ENCODE measurements at places on chromosomes 5 and 9.

DNA sequence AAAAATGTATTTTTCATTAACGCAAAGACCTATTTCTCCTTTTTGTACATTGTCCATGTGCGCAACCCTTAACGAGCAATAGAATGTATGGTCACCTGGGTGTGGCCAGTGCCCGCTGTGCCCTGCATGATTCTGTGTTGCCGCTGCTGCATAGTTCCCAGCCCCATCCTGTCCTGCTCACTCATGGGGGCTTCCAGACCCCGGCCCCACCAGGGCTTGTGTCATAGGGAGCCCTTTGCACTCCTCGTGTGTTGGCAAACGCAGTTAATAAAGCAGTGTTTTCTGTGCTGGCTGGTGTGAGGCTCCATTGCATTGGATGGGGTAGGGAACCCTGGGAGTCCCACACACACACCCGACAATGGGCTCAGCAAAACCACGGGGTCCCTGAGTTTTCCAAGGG, 49.7 kb downstream of the SAR1B start:
- no peak overlapping the region for H3K27ac ChIP-seq
- H3K4me1 ChIP-seq: peaks cover 16% of the 10 kb centered on the region
- DNase-seq: no peak
- H3K27me3 ChIP-seq: no peaks in the 10 kb centered on the region
- H3K36me3 ChIP-seq: peaks cover 28% of the 10 kb centered on the region

DNA sequence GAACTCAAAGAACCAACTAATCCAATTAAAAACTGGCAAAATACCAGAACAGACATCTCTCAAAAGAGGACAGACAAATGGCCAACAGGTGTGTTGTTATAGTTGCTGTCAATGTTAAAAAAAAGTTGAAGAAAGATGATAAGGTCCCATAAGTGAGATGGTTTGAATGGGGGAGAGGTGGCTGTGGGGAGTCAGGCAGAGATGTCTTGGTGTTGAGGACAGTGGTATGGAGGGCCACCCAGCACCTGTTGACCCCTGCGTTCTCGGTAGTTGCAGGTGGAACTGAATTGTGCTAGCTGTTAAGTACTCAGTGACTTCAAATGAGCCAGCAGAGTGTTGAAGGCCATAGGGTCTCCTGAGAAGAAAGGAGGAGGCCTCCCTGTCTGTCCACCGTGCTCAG, 55.9 kb upstream of the PITX1 start:
- no peaks in the 10 kb centered on the region for H3K27me3 ChIP-seq
- no peak for DNase-seq
- H3K4me3 ChIP-seq: no peak overlapping the region
- H3K27ac ChIP-seq: no peak overlapping the region

GRCh38 chr9:115350548-115350947, 232.6 kb upstream of the TNC start:
- no peaks in the 10 kb centered on the region for H3K27me3 ChIP-seq
- no peak for DNase-seq
- H3K4me3 ChIP-seq: no peak overlapping the region
- H3K36me3 ChIP-seq: no peaks in the 10 kb centered on the region
- no peak overlapping the region for H3K27ac ChIP-seq
- H3K4me1 ChIP-seq: no peaks in the 10 kb centered on the region

DNA sequence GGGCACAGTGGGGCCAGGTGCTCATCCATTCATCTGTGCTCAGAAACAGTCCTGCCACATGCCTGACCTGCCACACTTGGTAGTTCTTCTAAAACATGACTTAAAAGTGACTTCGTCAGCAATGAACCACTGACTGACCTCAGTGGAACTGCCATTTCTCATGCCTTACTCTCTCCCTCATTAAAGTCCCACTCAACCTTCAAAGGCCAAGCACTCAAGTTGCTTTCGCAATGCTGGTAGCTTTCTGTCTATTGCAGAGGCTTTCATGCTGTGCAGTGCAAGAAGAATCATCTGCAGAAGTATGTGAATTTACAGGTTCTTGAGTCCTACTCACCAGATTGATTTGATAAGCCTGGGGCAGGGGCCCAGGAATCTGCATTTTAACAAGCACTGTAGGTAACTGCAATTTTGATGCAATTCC, 23.9 kb downstream of the B4GALT1 start:
- no peak overlapping the region for H3K4me3 ChIP-seq
- no peak overlapping the region for H3K27ac ChIP-seq
- no peak for DNase-seq
- H3K36me3 ChIP-seq: no peaks in the 10 kb centered on the region

DNA sequence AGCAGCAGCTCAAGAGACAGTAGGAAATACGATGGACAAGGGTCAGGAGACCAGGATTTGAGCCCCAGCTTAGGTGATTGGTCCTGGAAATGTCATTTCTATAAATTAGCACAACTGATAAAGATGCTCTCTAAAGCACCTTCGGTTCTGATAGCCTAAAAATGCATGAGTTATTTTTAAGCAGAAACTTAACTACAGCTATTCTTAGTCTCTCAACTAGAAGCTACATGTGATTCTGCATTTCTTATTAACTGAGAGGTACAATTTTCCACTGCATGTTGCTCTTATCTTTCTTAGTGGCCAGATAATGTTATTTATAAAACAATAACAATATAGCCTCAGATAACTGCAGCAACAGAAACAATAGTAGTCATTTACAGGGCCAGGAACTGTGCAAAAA, 136.4 kb downstream of the GRIA1 start:
- no peak overlapping the region for H3K4me3 ChIP-seq
- no peaks in the 10 kb centered on the region for H3K36me3 ChIP-seq
- DNase-seq: no peak
- H3K27me3 ChIP-seq: no peaks in the 10 kb centered on the region

GRCh38 chr9:15136646-15137045, 170.4 kb downstream of the TTC39B start:
- peaks cover 12% of the 10 kb centered on the region for H3K4me1 ChIP-seq
- no peaks in the 10 kb centered on the region for H3K27me3 ChIP-seq
- no peaks in the 10 kb centered on the region for H3K36me3 ChIP-seq
- DNase-seq: peak; percentile 68
- H3K4me3 ChIP-seq: no peak overlapping the region
- H3K27ac ChIP-seq: no peak overlapping the region

DNA sequence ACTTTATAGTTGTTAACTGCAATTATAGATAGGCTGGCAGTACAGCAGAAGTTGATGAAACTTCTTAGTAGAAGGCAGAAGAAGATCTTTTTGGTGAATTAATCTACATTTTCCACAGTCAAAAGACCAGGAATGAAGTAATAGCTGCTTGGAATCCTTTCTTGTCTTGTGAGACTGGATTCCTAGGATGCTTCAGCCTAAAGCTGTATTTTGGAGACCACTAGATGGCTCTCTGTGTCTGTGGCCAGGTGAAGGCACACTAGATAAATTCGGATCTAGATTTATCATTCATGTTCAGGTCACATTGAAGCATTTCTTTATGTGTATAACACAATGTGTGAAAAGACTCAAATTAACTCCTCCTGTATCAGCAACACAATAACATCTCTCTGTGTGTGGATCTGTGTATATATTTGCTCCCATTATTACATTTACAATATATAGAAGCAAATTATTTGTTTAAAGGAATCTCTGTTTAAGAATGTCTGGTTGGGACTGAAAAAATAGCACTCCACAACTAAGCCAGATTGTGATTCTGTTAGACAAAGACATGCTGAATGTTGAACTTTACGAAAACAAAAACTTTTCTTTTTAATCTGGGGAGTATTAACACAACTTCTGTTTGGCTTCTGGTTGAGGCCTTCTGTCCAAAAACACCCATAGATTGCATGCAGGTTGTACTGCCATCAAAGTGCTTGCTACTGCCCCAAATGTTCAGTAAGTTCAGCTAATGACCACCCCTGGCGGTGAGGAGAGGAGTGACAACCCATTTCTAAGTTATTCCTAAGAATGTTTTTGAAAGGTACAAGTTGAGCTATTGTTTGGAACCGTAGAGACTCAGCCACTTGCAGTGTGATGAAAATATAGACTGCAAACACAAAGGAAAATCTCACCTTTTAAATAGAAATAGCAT, 10.6 kb downstream of the GRIN3A start:
- no peaks in the 10 kb centered on the region for H3K36me3 ChIP-seq
- no peaks in the 10 kb centered on the region for H3K27me3 ChIP-seq
- peak; percentile 71 for DNase-seq

DNA sequence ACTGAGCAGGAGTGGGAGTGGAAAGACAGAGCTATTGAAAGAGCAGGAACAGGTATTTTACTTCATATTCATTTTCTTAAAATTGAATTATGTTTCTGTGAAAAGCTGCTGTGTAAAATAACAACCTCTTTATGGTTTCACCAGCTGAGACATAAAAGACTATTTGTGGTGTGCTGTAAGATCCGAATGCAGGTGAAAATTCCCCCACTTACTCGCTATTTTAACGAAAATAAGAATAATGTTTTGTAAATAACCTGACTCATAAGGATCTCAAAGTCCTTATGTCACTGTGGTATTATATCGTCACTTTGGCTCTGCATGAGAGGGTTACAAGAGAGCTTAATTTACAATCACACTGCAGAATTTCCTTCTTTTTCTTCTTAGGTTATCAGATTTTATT, 65.3 kb upstream of the NFIB start:
- no peak overlapping the region for H3K4me3 ChIP-seq
- H3K27me3 ChIP-seq: no peaks in the 10 kb centered on the region
- no peak for DNase-seq
- no peak overlapping the region for H3K27ac ChIP-seq

DNA sequence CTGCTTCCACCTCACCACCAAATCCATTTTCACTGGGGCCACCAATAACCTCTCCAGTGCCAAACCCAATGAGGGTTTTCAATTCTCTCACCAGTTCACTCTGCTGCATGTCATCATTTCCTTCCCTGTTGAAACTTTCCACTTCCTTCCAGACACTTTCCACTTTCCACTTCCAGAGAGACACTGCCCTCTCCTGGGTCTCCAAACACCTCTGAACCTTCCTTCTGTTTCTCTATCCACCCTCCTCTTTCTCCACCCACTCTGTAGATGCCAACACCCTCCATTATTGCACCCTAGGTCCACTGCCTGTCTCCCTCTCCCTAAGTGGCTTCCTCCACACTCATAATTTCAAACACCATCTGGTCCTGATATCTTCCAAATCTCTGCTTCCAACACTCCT, 39.6 kb downstream of the PDE6A start:
- no peak overlapping the region for H3K27ac ChIP-seq
- no peak overlapping the region for H3K4me3 ChIP-seq
- H3K27me3 ChIP-seq: no peaks in the 10 kb centered on the region

GRCh38 chr5:78295035-78295961, 800 bp upstream of the AP3B1 start:
- peak overlapping the region; percentile 83 for H3K4me3 ChIP-seq
- peaks cover 18% of the 10 kb centered on the region for H3K4me1 ChIP-seq
- no peaks in the 10 kb centered on the region for H3K27me3 ChIP-seq
- peak; percentile 61 for DNase-seq

GRCh38 chr5:102922799-102923477, 167.8 kb downstream of the PAM start:
- H3K27me3 ChIP-seq: no peaks in the 10 kb centered on the region
- H3K4me1 ChIP-seq: no peaks in the 10 kb centered on the region
- no peaks in the 10 kb centered on the region for H3K36me3 ChIP-seq
- H3K27ac ChIP-seq: no peak overlapping the region
- DNase-seq: no peak
- no peak overlapping the region for H3K4me3 ChIP-seq

DNA sequence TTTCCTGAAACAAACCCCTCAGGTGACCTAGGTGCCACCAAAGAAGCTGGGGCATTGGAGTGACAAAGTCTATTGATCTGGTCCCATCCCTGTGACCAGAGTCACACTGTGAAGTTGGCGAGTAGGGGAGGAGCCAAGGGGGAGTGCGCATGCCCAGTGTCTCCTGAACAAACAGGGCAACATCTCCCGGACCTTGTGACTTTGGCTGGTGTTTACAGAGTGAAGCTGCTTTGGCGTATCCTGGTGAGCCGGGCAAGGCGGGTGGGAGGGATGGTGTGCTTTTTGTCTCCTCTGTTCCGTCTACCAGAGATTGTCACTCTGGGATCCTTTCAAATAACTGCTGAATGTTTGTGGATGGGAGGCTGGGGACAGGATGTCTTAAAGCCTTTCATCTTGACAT, 204.5 kb downstream of the HSPA4 start:
- DNase-seq: no peak
- no peak overlapping the region for H3K27ac ChIP-seq
- H3K4me3 ChIP-seq: no peak overlapping the region
- no peaks in the 10 kb centered on the region for H3K36me3 ChIP-seq
- H3K27me3 ChIP-seq: no peaks in the 10 kb centered on the region

DNA sequence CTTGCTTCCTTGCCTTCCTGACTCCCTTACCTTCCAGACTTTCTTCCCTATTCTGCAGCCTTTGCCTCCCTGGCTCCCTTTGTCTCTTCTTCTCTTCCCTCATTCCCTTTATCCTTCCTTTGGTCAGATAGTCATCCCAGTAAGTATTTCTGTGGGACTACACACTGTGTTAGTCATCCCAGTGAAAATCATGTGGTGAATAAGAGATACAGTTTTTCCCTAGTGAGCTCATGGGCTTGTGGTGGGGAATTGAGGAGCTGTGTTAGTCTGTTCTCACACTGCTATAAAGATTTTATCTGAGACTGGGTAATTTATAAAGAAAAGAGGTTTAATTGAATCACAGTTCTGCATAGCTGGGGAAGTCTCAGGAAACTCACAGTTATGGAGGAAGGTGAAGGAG, 109.8 kb upstream of the EDIL3 start:
- no peak overlapping the region for H3K4me3 ChIP-seq
- no peaks in the 10 kb centered on the region for H3K36me3 ChIP-seq
- no peak for DNase-seq
- H3K27ac ChIP-seq: no peak overlapping the region
- no peaks in the 10 kb centered on the region for H3K4me1 ChIP-seq

DNA sequence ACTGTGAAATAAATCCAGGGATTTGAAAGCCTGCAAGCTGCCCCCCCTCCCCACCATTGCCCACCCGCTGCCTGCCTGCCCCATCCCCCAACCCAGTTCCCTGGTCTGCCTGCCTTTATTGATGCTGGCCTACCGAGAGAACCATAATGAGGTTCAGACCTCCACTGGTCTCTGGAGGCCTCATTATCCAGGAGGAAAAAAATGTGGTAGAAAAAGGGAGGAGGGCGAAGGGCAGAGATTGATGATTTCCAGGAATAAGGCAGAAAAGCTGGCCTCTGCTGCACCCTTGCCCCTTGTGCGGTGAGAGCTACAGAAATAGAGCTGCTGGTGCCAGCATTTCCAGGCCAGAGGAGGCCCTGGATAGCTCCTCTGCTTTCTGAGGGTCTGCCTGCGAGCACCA, 216.1 kb downstream of the PAPPA start:
- no peaks in the 10 kb centered on the region for H3K4me1 ChIP-seq
- H3K27ac ChIP-seq: no peak overlapping the region
- no peaks in the 10 kb centered on the region for H3K27me3 ChIP-seq
- DNase-seq: no peak
- no peaks in the 10 kb centered on the region for H3K36me3 ChIP-seq

- no peak overlapping the region for H3K4me3 ChIP-seq
- H3K4me1 ChIP-seq: peaks cover 3% of the 10 kb centered on the region
- no peaks in the 10 kb centered on the region for H3K36me3 ChIP-seq
- DNase-seq: no peak
These were observed 4.8 kb downstream of the S100Z start for GRCh38 chr5:76854644-76855043.

- H3K4me3 ChIP-seq: no peak overlapping the region
- DNase-seq: no peak
- H3K4me1 ChIP-seq: no peaks in the 10 kb centered on the region
- H3K36me3 ChIP-seq: no peaks in the 10 kb centered on the region
- no peak overlapping the region for H3K27ac ChIP-seq
These were observed 17.3 kb downstream of the NFIB start for GRCh38 chr9:14296495-14297113.

Measured in Karpas-422 (cell line).